ENCODE measurements at places on chromosomes 2 and 18.

- DNase-seq, result peak; percentile 7
Measured at GRCh38 chr2:195289081-195289480, 367.9 kb upstream of the SLC39A10 start.

DNA sequence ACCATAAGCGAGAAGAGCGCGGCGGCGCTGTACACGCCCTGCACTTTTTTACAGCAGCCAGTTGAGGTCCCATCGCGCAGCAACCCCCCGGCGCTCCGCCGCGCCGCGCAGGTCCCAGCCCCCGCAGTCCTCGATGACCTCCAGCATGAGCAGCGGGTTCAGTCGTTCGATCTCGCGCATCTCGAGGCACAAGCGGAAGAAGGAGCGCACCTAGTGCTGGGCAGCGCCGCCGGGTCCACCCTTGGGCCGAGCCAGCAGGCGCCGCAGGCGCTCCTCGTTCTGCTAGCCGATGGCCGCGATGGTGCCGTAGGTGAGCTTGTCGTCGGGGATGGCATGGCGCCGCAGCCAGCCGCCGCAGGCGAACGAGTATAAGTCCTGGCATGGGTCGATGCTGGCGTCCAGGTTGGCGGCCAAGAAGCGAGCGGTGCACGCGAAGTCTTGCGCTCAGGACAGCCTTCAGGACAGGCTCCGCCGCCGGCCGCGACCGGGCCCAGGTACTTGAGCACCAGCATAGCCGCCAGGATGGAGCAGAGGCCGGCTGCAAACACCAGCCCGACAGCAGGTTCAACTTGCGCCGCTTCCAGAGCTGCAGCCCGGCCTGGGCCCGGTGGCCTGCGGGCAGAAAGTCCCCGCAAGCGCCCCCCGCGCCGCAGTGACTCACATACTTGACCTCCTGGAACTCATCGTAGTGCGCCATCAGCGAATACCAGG is 8.3 kb downstream of the ALPP start:
- no peak for DNase-seq

DNA sequence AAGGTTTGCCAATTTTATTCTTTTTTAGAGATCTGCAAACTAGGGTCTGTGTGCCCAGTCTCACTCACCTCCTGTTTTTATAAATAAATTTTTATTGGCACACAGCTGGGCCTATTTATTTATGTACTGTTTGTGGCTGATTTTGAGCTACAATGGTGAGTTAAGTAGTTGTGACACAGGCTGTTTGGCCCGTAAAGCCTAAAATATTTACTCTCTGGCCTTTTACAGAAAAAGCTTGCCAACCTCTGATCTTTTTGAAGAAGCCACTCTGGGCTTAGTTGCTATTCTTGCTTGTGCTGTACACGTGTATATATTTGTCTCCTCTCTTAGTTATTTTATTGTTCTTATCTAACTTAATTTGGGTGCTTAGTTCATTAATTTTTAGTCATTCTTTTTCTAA is 14.5 kb downstream of the NAB1 start:
- no peak for DNase-seq

DNA sequence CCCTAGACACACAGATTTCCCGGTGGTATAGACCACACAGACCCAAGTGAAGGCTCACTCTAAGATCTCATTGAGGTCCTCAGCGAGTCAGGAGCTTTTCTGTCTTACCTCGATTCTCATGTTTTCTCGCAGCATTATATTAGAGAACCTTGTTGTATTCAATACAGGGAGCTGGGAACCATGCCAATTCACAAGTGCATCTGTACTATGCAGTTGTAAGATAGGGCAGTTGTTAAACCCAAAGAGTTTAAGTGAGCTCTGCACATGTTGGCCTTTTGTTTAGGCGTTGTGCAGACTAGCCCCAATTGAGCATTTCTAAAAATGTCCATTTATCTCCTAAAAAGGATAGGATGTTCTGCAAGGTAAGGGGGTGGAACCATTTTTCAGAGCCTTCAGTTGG is 59.6 kb downstream of the FEZ2 start:
- no peak for DNase-seq

DNA sequence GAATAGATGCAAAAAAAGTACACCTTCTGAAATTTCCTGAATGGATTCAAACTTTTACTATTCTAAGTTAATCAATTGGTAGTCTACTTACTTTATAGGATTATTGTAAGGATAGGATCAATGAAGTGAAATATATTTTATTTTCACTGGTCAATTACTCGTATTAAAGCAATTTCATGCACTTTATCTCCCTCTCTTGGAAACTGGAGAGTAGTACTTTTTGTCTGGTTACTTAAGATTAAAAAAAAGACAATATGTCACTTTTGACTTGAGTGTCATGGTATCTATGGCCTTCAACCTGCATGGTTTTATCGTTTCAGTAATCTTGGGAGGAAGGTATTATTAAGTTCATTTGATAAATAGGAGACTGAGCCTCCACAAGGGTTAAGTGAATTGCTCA is 1.0 kb upstream of the KYNU start:
- no peak for DNase-seq

DNA sequence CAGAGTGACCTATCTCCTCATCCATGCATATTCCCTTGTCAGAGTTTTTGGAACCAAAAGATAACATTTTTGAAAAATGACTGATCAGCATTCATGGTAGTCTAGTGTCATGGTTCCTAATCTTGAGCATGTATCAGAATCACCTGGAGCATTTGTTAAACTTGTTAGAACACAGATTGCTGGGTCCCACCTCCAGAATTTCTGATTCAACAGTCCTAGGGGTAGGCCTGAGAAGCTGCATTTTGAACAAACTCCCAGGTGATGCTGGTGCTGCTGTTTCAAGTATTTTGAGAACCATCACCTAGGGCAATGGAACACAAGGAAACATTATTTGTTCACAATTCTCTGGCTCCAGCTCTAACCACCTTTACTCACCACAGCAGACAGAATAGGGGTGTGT is 21.0 kb downstream of the TMEM200C start:
- DNase-seq, result no peak

- no peak for DNase-seq
Measured at GRCh38 chr2:222969491-222969890, 82.5 kb upstream of the KCNE4 start.

- no peak for DNase-seq
Measured at GRCh38 chr2:15838481-15839090, 101.8 kb upstream of the MYCN start.

GRCh38 chr2:162300266-162300665 is 18.2 kb downstream of the IFIH1 start:
- DNase-seq, result no peak

Data from muscle of arm (tissue), 14 donors.